ENCODE measurements at places on chromosomes 16 and 17.

DNA sequence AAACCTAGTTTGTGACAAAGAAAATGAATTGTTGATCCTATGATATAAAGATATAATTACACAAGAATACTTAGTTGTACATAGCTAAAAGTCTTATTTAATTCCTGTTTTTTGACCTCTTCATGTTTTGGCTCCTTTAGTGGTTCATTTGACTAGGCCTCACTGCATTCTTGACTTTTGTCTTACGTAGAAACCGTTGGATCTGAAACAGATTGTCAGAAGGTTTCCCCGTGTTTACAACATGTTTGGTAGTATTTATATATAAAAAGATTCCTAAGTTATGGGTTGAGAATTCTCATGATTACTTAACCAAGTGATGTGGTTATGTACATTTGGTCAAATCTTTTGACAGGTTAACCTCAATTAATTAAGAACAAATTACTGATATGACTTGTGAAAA is 162.8 kb downstream of the BCAS3 start:
- no peak for DNase-seq

- DNase-seq = no peak
These were observed 67.0 kb downstream of the PLCG2 start for GRCh38 chr16:81846105-81846504.

DNA sequence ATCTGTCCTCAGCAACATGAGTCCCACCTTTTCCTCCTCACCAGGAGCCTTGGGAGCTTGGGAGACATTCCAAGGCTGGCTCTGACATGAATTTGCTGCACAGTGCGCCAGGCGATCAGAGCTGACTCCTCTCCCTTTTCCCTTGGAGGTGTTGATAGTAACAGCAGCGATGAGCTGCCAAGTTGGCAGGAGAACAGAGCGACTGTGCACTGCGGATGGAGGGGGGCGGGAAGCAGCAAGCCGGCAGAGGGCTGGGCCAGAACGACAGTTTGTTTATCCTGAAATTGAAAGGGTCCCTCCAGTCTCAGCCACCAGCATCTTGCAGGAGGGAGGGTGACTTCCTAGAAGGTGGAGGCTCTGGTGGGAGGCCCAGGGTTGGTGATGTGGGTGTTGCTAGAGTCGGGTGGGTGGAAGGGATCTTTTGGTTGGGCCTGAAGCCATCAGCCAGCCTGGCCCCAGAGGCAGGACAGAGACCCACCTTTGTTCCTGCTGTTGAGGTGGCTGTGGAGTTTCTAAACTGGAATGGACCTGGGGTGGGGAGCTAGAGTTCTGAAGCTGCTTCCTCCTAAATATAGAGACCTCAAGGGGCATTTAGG is 22.5 kb upstream of the DYNLL2 start:
- DNase-seq = no peak

DNA sequence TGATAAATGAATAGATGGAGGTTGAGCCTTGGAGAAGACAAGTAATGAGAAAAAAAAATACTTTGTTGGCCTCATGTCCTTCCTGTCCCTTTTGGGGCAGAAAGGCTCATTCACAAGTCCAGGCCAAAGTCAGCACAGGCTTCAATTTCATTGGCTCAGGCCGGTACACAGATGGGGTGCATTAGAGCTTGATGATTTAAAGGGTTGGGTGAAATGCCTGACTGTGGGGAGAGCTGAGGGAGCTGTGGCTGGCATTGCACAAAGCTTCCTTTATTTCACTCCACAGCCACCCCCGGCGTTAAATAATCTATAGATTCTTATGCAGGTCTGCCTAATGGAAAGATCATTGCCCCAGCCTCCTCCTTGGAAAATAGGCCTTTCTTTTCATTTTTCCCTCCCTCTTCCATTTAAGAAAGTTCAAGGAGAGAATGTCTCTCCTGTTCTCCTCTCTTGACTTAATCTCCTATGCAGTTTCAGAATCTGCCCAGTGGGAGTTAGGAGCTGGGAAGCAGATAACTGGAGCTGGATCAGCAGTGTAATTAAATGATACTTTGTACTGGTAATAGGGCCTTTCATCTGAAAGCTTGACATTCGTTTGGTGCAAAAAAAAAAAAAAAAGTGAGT is 24.4 kb downstream of the YPEL2 start:
- no peak for DNase-seq

GRCh38 chr17:69245617-69246016 is 17.0 kb upstream of the ABCA10 start:
- no peak for DNase-seq

DNA sequence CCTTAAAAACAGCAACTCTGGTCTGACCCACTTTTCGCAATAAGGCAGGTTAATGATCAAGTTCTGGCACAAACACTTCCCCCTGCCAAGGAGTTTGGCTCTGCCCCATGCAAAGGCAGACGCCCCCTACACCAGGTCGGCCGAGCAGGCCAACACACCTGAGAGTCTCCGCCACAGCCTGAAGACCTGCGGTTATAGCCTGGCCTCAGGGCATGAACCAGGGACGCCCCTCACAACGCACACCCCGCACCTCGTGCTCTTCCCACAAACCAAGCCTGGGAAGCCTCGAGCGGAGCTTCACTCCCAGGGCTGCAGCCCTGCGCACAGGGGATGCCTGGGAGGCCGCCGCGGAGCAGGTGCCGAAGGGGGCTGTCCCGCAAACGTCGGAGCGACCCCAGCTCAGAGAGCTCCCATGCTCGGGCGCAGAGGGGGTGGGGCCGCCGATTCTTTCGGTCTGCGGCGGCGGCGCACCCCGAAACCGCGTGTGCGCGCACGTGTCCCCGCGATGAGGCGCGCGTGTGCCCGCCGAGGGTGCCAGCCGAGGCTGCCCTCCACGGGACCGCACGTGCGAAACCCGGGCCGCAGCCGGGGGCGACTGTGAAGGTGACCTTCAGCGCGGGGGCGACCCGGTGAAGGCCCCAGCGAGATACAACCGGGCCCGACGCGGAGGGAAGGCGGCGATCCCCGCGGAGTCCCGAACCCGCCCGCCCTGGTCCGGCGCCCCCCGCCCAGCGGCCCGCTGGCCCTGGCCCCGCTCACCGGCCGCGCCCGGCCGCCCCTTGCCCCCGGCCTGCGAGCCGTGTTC is 559 bp downstream of the CLUH start:
- peak; percentile 86 for DNase-seq

DNA sequence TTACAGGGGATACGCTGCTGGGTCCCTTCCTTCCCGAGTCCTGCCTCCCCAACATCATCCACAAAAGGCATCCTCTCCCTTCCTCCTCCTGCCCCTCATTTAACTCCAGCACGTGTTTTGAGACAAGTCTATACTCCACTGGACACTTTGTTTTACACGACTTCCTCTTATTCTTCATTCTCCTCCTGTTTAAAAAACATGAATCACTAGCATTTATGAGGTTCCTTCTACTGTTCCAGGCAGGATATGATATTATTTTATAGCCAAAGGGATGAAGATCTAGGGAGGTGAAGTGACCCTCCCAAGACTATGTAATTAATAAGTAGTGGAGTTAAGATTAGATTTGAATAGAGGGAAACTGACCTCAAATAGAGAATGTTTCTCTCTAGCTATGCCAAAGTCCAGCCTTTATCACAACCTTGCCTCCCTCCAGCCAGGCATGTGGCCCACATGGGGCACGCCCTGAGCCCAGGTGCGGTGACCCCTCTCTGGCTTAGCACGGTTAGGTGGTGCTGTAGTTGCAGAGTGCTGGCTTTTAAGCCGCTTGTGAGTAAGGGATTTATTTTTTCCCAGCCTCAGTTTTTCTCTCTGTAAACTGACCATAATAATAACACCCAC is 1.3 kb upstream of the HSD17B2 start:
- no peak for DNase-seq

GRCh38 chr16:26697807-26698206 is 368.9 kb upstream of the C16orf82 start:
- DNase-seq = no peak

- no peak for DNase-seq
These were observed 67.0 kb downstream of the TUBD1 start for GRCh38 chr17:59825533-59826322.

DNA sequence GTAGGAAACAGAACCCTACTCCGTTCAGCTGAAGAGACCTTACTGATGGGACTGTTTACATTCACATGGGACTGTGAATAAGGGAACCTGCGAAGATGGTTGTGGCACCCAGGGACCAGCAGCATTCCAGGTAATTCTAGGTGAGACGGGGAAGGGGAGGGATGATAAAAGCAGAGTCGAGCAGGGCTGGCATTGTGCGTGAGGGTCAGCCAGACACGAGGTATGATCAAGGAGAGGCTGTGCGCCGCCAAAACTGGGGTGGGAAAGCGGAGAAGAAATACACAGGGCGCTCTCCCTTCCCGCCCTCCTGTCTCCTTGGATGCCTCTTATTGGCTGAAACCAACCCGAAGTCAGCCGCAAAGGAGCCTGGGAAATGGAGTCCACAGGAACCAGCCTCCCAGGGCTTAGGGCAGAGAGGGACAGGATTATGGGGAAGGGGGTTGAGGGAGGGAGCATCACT is 38.4 kb upstream of the CSNK2A2 start:
- DNase-seq = peak; percentile 34

DNA sequence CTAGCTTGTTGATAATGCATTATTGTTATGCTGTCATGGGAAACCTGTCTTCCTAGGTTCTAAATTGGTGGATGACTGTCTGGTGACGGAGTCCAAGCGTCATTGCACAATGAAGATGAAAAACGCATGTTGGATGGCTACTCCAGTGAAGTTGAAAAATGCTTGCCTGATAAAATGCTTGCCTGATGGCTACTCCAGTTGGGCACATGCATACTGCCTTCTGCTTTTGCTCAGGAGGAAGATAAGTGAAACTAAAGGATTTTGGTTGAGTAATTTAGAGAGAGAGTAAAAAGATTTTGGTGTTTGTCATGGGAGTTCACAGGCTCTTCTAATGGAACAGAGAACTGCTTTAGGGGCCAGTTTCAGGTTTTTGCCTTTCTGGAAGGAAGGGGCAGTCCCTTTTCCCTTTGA is 118.6 kb downstream of the PRKCA start:
- DNase-seq = no peak

DNA sequence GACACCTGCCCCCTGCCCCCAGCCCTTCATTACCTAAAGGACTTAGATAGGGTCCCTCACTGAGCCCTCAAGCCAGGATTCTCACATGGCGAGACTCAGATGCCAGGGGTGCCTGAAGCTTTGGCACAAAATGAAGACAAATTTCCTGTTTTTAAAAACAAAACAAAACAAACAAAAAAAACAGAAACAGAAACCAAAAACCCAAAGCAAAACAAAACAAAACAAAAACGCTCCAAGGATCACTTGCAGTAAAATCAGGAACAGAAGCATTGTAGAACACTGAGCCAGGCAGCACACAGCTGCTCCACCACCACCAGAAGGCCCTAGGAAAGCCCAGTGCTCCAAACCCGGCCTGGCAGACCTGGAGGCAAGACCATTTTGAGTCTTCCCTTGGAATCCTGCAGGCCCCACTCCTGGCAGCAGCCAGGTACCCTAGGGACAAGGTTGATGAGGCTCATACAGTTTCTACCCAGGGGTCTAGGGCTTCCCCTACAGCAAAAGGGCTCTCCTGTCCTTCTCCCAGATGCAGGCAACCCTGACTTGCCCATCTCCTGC is 20.8 kb downstream of the MYO18A start:
- DNase-seq = no peak

DNA sequence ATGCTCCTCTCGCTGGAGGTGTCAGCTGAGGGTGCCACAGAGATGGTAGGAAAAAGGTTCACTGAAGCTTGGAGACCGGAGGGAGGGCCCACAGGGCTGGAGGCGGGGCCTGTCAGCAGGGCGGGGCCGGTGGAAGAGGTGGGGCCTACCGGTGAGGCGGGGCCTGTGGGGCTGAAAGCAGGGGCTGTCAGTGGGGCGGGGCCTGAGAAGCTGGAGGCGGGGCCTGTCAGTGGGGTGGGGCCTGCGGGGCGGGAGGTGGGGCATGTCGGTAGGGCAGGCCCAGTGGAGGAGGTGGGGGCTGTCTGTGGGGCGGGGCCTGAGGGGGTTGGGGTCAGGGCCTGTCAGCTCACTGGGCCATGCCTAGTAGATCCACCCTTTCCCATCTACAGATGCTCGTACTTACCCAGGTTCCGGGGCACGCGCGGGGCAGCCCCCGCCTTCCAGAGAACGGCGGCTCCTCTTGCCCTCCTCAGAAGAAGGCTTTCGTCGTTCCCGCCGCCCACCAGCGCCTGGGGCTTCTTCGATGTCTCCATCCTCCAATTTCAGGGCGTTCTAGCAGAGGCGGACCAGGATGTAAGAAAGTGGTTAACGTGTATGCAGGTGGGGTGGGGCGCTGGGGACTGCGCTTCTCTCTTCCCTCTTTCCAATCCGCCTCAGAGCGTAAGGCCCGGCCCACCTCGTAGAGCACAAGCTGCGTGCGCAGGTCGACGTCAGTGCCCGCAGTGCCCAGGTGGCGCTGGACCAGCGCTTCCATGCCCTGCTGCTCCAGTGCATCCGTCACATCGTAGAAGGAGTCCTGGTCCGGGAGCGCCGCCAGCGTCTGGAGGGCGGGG is 9.8 kb downstream of the TMEM208 start:
- DNase-seq = no peak

DNA sequence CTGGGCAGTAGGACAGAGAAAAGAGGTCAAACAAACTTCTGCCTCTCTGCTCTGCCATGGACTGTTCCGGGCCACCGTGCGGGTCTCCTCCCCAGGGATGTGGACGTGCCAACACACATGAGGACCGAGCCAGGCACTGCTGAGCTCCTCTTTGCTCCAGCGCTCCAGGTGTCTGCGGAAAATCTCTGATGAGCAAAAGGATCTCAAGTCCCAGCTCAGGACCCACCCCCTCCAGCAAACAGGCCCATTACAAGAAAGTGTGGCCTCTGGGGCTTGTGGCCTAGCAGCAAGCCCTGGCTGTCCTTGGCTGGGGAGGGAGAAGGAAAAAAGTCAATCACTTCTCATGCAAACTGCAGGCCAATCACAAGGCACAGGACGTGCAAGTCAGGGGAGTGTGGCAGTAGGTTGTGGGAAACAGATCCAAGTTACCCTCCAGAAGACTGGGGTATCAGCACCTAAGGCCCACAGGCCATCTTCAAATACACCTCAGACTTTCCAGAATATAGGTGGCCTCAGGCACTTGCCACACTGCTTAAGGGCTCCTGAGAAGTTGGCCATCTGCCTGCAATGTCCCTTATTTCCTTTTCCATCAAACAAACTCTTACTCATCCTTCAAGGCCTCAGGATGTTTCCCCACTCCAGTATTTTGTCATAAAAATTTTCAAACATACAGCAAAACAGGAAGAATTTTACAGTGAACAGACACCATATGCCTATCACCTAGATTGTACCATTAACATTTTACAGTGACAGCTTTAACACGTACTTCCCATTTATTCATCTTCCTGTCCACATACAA is 36.0 kb upstream of the SREBF1 start:
- no peak for DNase-seq

- DNase-seq = no peak
These were observed 265.2 kb upstream of the TNRC6C start for GRCh38 chr17:77693301-77693700.
